ENCODE measurements at places on chromosomes 3 and 15. TPM values are rescaled to one million over a fixed set of nuclear protein-coding genes. Genes with fewer than 3 reads are reported as not detected.

Gene P2RY14
- not detected for total RNA-seq

Gene CP
- total RNA-seq, result 0.51 TPM

- peak; percentile 70 for DNase-seq
Observed at GRCh38 chr15:71743861-71744382, 66.4 kb upstream of the NR2E3 start.

- peak; percentile 29 for DNase-seq
Observed at GRCh38 chr3:111619833-111620232, 24.7 kb upstream of the ZBED2 start.

DNA sequence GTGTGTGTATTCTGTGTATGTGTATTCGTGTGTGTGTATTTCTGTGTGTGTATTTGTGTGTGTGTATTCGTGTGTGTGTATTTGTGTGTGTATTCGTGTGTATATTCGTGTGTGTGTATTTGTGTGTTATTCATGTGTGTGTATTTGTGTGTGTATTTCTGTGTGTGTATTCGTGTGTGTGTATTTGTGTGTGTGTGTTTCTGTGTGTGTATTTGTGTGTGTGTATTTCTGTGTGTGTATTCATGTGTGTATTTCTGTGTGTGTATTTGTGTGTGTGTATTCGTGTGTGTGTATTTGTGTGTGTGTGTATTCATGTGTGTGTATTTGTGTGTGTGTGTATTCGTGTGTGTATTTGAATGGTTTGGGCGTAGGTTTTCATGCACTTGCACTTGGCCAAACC is 405.4 kb downstream of the SOX2 start:
- no peak for DNase-seq

- DNase-seq, result no peak
Observed at GRCh38 chr15:69824075-69824876, 273.4 kb downstream of the TLE3 start.

Measured in GM23248 (cell line).